Activated naive CD4-positive, alpha-beta T cell treated with anti-CD3 and anti-CD28 coated beads for 36 hours (primary cell): ENCODE measurements at places on chromosomes 3 and 15. TPM values are rescaled to one million over a fixed set of nuclear protein-coding genes. Genes with fewer than 3 reads are reported as not detected.

CLRN1 gene
- not detected for total RNA-seq

GRCh38 chr15:67585681-67586080 is 43.2 kb downstream of the MAP2K5 start:
- DNase-seq: no peak

DNA sequence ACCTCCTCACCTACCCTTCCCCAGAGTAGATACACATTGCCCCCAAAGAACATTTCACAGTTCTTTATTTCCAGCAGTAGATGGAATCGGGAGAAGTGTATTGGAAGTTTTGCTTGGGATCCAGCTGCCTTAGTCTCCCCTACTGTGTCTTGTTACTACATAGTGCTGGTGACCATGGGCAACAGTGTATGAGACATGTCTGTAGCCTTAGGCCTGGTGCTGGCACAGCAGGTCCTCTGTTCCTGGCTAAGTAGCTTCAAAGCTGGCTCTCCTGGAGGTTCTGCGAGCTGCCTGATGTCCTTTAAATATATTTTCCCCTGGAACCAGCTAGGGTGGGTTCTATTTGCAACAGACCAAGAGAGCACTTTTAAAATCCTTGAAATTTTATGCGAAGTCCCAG is 174.7 kb downstream of the THSD4 start:
- DNase-seq: no peak

- peak; percentile 37 for DNase-seq
These were observed 40.4 kb upstream of the CTNNB1 start for GRCh38 chr3:41158947-41159346.

DNA sequence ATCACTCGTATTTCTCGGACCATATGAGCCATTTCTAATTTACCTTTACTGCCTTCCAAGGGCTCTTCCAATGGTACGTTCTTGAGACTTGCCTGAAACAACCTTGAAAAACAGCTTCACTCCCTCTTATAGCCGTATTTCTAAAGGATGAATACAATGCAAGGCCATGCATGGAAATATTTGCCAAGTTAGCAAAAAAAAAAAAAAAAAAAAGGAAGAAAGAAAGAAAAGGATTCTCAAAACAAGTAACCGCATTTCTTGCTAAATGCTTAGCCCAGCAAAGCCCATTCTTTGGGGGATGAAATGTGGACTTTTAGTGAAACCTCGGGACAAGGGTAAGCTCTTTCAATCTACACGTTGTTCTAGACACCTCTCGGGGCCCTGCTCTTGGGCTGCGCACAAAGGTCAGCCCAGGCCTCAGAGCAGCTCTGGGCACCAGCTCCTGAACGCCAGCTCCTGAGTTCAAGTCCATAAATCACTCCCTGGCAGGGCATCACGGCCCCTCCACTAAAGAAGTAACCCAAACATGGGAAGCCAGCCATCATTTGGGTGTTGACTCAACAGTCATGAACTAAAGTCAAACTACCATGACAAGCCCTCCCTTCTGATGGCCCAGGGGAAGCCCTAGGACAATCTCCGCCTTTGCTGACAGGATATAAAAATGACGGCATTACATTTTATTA is 132.7 kb downstream of the ADAMTS17 start:
- no peak for DNase-seq
